ENCODE measurements at places on chromosomes 6 and 20.
A peak's percentile ranks its signal among the peaks of the same experiment; 100 is the strongest.

GRCh38 chr6:43489277-43490072 lies 12.1 kb downstream of the TJAP1 start:
- DNase-seq: peak; percentile 70

DNA sequence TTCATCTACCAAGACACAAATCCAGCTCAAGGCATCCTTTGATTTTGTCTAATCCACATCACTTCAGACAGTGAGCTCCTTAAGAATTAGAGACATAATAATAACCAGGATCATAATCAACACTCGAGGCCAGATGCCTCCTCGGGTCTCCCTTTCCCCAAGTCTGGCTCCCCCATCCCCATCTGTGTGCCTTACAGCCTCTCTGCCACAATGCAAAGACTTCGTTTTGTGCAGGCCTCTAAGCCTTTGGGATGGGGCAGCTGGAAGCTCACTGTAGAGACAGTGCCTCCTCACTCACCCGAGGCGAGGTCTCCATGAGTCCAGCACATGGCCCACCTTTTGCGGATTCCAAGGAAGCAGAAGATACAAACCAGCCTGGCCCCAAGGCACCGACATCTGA lies 30.3 kb downstream of the LRFN2 start:
- DNase-seq: no peak

GRCh38 chr6:141290941-141291721 lies 841.6 kb upstream of the GJE1 start:
- DNase-seq: no peak

DNA sequence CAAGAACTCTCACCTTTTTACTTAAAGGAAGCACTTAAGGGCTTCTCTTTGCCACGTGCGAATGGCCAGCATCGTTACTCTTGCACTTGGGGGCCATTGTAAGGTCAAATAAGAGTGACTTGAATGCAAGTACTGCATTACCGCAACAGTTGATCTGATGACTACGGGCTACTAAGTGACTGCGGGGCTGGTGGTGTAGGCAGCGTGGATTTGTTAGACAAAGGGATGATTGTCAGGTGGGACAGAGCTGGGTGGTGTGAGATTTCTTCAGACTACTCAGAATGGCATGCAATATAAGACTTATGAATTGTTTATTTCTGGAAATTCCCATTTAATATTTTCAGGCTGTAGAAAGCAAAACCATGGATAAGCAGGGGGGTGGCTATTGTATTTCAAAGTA lies 199.7 kb upstream of the UST start:
- DNase-seq: no peak

DNA sequence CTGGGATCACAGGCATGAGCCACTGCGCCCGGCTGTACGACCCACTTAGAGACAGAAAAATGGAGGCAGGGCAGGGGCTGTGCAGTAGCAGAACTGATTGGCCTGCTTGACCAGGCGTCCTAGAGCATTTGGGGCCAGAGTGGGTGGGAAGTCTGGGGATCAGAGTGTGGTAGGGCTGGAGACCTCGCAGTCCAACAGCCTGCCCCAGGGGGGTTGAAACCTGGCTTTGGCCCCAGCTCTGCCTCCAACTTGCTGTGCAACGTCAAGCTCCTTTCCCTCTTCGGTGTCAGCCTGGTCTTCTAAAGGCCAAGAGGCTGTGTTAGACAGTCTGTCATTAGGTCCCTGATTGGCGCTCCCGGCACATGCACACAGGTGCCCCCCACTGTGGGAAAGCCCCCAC lies 15.3 kb upstream of the SPDEF start:
- DNase-seq: no peak

DNA sequence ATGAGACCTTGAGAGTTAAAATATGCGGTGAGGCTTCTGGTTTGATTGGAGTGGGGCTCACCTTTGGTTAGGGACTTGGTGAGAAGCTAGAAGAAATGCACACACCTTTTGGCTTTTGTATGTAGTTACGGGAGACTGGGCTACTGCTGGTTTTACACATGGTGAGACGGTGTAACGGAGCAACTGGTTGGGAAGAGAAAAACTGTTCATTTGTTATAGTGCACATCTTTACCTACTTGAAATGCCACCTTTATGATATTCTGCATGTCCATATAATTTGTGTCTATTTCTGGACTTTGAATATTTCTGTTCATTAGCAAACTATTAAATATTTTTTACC lies 31.6 kb downstream of the TIAM2 start:
- no peak for DNase-seq

GRCh38 chr20:19617256-19617655 lies 140.8 kb upstream of the RIN2 start:
- no peak for DNase-seq

DNA sequence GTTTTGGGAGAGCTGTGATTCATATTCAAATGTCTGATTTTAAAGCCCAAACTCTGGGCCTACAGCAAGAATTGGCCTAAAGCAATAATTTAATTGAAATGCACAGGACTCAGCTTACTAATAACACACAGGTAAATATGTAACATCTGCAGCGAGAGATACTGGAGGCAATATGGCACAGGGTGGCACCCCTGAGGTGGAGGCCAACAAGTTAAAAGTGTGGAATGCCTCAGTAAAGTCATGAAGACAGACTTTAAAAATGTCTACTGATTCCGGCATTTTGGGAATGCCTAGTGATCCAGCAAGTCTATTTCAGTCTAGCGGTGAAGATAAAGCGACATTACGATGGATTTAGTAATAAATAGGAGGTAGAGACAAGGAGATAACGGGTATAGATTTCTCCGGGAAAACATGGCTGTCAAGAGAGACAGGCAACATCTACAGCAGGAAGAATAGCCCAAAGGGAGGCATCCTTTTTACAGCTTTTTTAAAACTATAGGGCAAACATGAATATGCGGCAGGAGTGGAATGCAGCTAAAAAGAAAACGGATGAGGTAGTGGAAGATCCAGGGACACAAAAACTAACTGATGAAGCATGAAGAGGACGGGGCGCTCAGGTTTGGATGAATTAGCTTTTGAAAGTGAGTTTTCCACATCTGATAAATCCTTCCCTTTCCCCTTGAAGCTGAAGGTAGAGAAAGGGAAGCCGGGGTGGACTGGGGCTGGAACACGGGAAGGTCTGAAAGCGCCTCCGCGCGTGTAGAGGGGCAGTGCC lies 1.2 kb downstream of the NANP start:
- DNase-seq: no peak

DNA sequence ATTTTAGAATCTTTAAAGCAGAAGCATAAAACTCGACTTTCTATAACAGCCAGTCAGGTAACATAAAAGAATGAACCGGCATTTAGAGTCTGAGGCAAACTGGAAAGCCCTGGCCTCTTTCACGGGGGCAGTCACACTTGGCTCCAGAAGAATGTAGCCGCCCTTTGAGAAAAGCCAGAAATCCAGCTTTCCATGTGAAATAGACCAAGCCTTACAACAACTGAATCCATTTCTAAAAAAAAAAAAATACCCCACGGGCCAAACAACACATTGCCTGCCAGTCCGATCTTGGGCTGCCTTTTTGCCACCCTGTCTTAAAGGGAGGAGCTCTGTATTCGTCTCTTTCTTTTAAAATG lies 252.9 kb upstream of the TAB2 start:
- peak; percentile 72 for DNase-seq

- peak; percentile 95 for DNase-seq
Observed at GRCh38 chr6:1609648-1610496, at the start of gene FOXC1. TSS of gene FOXC1 (plus strand) at chr6:1609915. CDS start at chr6:1610446, 531 bp downstream.

DNA sequence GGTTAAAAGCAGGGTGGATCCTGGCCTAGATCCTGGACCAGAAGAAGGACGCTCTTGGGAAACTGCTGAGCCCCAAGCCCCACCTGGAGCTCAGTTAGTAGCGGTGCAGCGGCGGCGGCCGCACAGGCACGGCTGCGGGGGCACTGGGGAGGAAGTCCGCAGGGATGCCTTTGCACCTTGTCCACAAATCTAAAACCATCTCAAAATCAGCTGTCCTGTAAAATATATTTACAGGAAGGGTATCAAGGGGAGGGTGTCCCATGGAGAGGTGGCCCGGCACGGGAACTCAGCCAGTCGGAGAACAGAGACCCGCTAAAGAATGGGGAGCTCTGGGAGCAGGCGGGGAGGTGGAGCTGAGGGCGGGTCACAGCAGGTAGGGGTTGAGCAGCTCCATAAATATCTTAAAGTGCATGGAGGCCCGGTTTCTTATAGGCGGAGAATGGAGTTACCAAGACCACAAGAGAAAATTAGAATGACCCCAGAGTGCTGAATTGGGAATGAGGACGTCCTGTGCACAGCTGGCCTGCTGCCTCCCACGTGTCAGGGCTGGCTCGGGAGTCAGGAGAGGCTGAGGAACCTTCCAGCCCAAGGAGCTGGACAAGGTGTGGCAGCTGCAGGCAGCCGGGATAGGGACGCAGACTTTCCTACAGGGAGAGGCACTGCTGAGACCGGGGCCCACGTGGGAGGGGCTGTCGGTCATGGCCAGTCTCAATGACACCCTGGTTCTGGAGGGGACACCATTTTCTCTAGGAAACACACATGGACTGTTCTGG lies 8.0 kb downstream of the MTG2 start:
- no peak for DNase-seq

GRCh38 chr6:36028877-36029324 lies 1.3 kb downstream of the MAPK14 start:
- peak; percentile 51 for DNase-seq

GRCh38 chr6:82337688-82338257 lies 25.8 kb upstream of the TPBG start:
- no peak for DNase-seq

DNA sequence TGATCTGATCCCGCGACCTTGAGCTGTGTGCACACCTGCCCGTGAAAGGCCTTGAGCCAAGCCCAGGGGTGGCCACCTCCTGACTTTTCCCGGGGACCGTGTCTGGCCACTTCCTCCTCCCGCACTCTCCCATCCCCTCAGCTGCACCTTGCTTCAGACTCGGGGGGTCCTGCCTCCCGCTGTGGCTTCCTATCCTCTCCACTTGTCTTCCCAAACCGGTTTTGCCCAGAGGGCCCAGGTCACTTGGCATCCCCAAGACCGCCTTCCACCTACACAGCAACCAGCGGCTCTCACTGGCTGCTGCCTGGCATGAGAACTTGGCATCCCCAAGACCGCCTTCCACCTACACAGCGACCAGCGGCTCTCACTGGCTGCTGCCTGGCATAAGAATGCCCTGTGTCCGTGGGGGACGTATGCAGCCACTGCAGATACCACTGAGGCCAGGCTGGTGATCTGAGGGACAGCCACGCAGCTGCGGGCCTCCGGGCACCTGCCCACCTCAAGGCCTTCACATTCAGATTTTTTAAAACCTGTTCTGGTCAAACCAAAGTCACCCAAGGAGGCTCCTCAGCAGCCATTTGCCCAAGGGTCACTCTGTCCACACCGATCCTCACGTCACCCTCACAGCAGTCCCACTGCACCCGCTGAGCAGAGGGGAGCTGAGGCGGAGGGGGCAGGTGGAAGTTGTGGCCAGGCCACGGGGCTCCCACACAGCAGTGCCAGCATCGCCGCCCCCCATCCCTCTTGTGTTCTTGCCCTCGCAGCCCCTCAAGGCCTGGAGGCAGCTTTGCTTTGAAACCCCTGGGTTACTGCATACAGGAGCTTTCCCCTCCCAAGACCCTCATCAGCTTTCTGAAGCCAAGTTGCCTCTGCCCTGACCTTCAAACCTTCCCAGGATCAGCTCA lies 245.5 kb downstream of the TAF4 start:
- no peak for DNase-seq

- no peak for DNase-seq
Observed at GRCh38 chr6:24899136-24899996, 36.4 kb downstream of the RIPOR2 start.

GRCh38 chr20:34052414-34052813 lies 58.7 kb downstream of the RALY start:
- no peak for DNase-seq

DNA sequence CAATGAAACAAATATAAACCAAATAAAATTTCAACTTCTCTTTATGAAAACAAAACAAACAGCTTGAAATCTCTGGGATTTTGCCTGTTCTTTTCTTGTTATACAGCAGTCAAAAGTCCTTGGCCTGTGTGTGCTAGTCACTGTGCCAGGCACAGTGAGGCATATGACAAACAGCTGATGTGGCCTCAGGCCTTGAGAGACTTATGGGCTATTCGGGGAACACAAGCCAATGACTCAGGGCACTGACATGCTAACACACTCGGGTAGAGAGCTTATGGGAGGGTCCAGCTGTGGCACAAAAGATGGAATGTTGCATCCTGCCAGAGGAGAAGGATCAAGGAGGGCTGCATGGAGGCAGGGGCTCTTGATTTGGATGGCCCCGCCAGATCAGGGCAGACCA lies 95.4 kb upstream of the NKX2-2 start:
- no peak for DNase-seq

DNA sequence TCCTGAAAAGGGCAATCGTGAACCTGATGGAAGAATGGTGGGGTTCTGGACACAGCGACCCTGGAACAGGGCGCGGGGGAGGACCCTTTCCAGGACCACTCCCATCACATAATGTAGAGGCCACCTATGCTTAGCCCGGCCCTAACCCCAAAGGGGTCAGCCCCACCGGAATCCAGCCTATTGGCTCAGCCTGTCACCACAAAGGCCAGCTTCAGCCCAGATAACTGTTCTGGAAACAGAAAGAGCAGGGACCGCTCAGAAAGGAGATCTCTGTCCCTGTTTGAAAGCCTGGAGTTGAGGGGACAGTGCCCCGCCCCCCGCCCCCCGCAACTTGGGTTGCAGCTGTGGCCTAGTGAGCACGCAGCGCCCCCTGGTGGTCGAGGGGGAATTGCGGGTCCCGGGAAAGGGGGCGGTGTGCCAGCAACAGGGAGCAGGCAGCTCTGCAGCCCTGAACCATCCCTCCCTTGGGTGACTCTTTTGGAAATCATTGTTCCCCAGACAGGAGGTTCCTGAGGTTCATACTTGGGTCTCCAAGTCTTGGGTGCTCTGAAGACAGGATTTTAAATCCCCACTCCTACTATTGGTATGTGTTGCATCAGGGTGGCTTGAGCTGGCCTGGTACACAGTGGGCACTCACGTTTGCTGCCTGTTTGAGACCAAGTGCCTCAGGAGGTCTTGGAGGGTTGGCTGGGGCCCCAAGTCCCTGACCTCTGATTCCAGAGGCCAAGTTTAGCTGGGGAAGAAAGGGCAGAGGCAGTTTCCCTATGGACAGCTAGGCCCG lies 1.5 kb downstream of the SIGLEC1 start:
- peak; percentile 84 for DNase-seq

DNA sequence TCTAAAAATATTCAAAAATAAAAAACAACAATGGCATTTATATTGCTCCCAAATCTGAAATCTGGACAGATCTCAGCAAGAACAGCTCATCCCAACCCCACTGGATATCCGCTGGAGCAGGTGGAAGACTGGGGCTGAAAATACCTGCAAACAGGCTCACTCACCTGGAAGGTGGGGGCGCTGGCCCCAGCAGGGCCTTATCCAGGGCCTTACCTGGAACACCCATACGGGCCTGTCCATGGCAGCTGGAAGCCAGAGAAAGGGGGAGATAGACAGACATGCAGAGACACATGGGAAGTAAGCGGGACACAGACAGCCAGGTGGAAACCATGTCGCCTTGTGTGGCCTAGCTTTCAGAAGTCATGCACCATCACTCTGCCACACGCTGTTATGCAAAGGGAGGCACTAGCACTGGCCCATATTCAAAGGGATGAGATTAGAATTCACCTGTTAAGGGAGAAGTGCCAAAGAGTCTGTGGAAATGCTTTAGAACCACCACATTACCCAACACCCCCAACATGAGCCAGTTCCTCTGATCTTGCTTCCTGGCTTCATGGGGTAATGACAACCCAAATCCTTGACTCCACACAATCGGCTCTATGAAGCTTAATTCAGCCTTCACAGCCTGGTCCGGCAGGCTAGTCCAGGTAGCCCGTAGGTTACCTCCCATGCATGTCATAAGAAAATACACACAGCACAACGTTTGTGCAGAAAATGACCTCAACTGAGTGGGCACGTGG lies 99.0 kb upstream of the CDYL start:
- DNase-seq: no peak
